ENCODE measurements at places on chromosomes 7 and 10. TPM values are rescaled to one million over a fixed set of nuclear protein-coding genes. Genes with fewer than 3 reads are reported as not detected.

The CYP3A4 gene
- total RNA-seq = not detected

The PTF1A gene
- total RNA-seq = not detected

The PRF1 gene
- not detected for total RNA-seq

The RBM48 gene
- 8.5 TPM for total RNA-seq

The ABCB1 gene
- total RNA-seq = 0.09 TPM

The CRTAC1 gene
- 1.8 TPM for total RNA-seq

The TRPV6 gene
- total RNA-seq = not detected

The CFTR gene
- total RNA-seq = not detected

The MNX1 gene
- 6.1 TPM for total RNA-seq

The CHST3 gene
- total RNA-seq = 42.6 TPM

The PLEKHS1 gene
- total RNA-seq = not detected

The MRLN gene
- not detected for total RNA-seq

The KIAA1549 gene
- 8.1 TPM for total RNA-seq

The FAM25G gene
- total RNA-seq = not detected

The INHBA gene
- 0.78 TPM for total RNA-seq

The TRIM73 gene
- total RNA-seq = 3.1 TPM

The PTPN20 gene
- 4.9 TPM for total RNA-seq

The CLDN3 gene
- total RNA-seq = 1.8 TPM

The COBL gene
- total RNA-seq = 4.9 TPM
